Esophagus squamous epithelium (tissue), 5 donors: ENCODE measurements at places on chromosomes 13 and 19.
A peak's percentile ranks its signal among the peaks of the same experiment; 100 is the strongest.

DNA sequence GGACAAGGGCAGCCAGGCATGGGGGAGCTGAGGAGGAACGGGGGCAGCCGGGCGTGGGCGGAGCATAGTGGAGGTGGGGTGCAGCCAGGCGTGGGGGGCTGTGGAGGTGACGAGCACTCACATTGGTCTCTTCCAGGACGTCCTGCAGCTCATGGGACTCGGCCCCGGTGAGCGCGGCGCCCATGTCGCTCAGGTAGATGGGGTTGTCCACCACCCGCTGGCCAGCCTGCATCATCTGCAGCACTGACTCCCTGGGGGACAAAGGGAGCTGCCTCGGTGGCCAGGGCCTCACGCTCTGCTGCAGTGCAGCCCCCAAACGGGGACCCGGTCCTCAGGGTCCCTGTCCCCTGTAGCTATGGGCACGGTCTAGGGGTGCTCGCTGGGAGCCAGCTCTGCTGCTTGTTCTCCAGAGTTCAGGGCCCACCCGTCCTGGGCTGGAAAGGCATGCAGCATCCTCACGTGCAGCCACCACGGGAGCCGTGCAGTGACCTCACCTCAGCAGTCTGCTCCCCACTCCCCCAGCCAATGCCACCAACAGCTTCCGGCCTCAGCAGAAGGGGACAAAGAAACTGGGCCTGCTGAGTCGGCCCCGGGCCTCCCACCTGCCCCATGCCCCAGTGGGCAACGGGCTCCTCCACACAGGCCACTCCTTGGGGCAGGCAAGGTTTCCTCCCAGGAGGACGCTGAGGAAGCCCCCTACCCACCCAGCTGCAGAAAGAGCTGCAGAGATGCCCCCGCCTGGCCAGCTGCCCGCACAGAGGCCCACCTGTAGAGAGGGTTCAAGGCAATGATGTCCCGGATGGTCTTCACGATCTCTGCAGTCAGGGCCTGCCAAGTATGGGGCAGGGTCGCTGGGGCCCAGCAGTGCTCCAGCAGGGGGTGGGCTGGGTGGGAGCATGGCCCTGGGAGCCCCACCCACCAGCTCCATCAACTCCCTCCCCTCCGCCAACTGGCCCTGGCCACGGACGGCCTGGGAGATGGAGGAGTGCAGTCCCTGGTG, 12.1 kb downstream of the LONP1 start:
- no peak for DNase-seq

- DNase-seq, result no peak
Measured at GRCh38 chr19:30884146-30884812, 465.0 kb downstream of the TSHZ3 start.

DNA sequence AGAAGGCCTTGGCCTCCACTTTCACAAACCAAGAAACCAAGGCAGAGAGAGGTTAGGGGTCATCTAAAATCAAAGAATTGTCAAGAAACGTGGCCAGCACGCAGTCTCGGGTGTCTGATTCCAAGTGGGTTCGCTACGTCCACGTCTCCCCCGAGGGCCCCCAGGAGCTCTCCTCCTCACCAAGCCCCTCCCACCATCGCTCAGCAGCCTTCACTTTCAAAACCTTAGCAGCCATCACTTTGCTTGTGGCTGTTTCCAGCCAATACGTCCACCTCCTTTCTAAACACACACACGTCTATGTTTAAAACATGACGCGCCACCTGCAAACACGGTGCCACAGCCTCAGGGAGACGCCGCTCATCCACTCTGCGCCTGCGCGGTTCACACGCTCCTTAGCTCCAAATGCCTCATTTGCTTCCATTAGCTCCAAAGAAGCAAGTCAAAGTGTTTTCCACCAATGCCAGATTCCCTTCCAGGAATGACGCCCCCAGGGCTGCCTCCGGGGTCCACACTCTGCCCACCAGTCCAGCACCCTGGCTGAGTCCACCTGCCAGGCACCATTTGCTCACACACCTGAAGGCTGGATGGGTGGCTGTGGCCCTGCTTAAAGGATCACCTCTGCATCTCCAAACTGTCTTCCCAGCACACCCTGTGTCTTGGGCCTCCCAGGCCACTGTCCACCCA, 5.5 kb downstream of the RASA3 start:
- no peak for DNase-seq

GRCh38 chr13:100478107-100478809, 110.3 kb downstream of the GGACT start:
- no peak for DNase-seq

DNA sequence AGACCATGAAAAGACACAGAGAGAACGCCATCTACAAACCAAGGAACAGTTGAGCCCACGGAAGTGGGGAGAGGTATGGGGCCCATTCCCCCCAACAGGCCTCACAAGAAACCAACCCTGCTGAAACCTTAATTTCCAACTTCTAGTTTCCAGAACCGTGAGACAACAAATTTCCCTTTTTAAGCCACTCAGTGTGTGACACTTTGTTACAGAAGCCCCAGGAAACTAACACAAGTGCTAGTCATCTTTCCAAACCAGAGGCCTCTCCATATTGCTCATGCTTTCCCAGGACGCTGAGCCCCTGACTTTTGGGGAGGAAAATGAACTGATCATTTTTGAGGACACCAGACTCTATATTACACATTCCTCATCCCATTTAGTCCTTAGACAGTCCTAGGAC, 186.8 kb downstream of the NUFIP1 start:
- no peak for DNase-seq

DNA sequence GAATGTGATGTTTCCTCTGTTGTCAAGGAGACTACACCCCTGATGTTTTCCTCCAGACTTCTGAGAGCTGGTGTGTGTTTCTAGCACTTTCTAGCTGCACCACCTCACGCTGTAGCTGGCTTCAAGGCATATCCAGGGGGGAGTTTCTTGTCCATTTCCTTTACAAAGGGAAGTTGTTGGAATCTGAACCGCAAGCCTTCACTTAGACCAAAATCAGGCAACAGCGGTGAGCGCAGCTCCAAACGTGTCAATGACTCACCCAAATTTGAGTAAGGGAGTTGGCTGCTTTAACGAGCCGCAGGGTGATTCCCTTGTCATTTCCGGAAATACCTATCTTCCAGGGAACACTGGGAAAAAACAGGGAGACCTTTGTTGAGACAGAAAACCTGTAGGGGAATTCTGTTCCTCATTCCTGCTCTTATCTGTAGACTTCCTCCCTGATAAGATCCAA, 2.5 kb downstream of the LDLR start:
- DNase-seq, result no peak

DNA sequence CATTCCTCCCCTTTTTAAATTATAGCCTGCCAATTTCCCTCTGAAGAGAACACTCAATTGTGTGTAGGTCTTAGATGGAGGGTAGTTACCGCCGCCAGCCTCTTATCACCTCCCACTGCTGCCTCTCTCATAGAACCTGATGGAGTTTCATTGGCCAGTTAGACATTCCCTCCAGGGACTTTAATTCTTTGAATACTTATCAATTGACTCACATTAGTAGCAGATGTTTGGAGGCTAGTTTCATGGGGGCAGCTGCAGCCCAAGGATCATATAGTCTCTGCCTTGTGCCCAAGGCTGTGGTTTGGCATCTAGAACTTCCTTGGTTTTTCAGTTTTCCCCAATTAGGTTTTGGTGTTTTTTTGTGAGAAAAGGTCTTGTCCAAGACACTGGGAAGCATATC, 318.9 kb upstream of the HTR2A start:
- DNase-seq, result no peak

- DNase-seq, result no peak
Measured at GRCh38 chr19:17616961-17617806, 61.7 kb downstream of the COLGALT1 start.

GRCh38 chr13:107834281-107834680, 381.1 kb downstream of the LIG4 start:
- no peak for DNase-seq

DNA sequence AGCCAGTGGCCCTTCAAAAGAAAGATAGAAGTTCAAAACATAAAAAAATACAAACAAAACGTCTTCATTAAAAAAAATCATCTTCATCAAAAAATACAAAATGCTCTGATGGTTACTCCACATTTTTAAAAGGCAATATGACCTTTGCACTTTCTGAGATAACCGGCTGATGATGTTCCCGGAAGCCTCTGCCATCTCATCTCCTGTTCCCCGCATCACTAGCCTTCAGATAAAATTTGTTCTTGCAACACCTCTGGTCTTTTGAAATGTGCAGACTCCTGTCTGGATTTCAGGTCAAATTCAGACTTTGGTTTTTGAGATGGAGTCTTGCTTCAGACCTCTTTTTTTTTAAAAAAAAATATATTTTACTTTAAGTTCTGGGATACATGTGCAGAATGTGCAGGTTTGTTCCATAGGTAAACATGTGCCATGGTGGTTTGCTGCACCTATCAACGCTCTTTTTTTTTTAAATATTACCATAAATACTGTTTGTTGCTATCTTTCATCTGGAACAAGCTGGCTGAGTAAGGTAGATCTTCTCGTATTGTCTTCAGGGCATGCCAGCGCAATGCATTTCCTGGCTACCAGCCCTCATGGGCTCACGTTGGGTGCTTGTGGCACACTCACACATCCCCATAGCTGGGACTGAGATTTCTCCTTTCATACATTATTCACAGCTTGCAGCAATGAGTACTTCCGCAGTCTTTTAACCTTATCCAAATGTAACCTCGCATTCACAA, 418.9 kb upstream of the ARGLU1 start:
- no peak for DNase-seq

- peak; percentile 22 for DNase-seq
Measured at GRCh38 chr19:18543814-18544475, 572 bp upstream of the FKBP8 start.

- no peak for DNase-seq
Measured at GRCh38 chr19:10553943-10554381, 10.3 kb downstream of the ATG4D start.

DNA sequence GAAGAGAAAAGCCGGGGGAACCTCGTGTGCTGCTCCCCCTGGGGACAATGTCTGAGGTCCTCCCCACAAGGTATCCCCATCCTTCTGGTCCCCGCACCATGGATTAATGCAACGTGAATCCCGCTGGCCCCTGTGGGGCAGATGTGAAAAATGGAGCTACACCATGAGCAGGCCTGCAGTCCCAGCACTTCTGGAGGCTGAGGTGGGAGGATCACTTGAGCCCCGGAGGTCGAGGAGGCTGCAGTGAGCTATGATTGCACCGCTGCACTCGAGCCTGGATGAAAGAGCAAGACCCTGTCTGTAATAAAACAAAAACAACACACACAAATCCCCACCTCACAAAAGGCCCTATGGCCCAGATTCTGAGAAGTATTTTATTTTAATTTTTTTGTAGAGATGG, 1.2 kb upstream of the CFD start:
- DNase-seq, result no peak
